ENCODE measurements at places on chromosomes 13 and 19.

DNA sequence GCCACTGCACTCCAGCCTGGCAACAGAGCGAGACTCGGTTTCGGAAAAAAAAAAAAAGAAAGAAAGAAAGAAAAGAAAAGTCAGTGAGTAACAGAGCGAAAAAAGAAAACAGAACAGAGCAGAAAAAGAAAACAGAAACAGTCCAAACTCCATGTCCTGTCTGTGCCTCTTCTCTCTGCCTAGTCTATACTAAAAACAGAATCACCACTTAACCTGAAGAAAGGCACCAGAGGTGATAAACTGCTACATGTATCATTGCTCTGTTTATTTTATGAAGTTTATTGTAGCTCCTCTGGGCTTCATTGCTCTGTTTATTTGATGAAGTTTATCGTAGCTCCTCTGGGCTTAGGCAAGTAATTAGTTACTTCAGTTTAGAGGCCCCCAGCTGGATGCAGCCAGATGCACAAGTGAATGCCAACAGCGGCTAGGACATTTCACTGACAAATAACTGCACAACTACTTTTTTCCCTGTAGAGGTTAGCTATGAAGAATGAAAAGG, 39.2 kb downstream of the TBC1D4 start:
- no peak for DNase-seq

DNA sequence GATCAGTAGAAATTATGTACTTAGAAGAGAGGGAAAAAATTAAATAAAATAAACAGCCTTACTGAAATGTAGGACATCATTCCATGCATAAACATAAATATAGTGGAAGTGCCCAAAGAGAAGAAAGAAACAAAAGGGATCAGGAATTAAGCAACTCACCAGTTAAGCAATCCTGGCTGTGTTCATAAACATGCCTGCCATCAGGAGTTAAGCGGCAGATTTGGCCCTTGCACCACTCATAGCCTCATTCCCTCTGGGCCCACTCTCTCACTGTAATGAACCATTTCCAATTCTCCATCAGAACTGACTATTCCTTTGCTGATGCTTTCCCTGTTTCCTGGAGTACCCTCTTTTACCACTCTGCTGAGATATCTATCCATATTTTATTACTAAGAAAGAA, 281.4 kb downstream of the LHFPL6 start:
- no peak for DNase-seq

DNA sequence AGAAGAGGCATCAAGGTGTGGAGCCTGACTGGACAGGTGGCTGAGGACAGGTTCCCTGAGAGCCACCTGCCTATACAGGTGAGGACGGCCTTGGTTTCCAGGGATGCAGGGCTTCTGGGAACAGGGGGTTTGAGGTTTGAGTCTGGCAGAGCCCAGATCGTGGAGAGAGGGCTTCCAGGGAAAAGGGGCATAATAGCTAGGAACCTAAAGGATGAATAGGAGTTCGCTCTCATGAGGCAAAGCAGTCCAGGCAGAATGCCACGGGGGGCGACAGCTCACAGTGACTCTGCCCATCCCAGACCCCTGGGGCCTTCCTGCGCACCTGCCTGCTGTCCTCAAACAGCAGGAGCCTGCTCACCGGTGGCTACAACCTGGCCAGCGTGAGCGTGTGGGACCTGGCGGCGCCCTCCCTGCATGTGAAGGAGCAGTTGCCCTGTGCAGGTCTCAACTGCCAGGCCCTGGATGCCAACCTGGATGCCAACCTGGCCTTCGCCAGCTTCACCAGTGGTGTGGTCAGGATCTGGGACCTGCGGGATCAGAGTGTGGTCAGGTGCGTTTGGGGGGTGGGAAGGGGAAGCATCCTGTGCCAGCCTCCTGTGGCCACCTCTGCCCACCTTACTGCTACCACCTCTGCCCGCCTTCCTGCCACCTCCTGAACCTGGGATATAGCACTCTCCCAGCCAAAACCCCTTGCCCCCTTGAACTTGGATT, 12.0 kb downstream of the TLE6 start:
- no peak for DNase-seq

DNA sequence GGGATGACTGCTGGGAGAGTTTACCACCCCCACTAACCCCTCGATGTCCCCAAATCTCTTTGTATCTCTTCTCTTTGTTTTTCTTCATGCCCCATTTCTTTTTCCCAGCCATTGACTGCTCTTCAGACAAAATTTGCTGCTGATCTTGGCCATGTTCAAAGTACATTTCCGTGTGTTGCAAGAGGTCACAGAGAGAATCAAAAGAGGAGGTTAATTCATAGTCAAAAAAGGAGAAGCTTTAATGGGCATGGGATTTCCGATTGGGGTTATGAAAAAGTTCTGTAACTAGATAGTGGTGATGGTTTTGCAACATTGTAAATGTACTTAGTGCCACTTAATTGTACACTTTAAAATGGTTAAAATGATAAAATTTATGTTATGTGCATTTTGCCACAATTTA, 121.1 kb downstream of the FLT1 start:
- DNase-seq = no peak

- no peak for DNase-seq
Measured at GRCh38 chr13:28707629-28708427, 10.9 kb downstream of the SLC46A3 start.

GRCh38 chr19:7470540-7471305, 18.1 kb downstream of the PEX11G start:
- DNase-seq = no peak

DNA sequence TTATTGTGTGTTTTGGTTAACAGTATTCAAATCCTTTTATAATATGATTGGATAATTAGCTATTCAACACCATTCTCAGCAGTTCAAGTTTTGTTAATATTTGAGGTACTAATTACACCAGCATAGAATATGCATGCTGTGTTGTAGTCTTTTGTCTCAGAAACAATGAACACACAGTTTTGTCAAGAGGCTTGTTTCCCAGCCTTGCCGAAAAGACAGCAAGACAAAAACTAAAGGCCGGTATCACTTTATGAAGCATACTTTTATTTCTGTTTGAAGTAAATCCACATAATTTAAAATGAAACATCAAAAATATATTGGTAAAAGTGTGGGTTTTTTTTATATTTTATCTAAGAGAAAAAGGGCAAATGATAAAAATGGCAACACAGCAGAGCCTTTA, 7.5 kb downstream of the GPR180 start:
- DNase-seq = no peak

DNA sequence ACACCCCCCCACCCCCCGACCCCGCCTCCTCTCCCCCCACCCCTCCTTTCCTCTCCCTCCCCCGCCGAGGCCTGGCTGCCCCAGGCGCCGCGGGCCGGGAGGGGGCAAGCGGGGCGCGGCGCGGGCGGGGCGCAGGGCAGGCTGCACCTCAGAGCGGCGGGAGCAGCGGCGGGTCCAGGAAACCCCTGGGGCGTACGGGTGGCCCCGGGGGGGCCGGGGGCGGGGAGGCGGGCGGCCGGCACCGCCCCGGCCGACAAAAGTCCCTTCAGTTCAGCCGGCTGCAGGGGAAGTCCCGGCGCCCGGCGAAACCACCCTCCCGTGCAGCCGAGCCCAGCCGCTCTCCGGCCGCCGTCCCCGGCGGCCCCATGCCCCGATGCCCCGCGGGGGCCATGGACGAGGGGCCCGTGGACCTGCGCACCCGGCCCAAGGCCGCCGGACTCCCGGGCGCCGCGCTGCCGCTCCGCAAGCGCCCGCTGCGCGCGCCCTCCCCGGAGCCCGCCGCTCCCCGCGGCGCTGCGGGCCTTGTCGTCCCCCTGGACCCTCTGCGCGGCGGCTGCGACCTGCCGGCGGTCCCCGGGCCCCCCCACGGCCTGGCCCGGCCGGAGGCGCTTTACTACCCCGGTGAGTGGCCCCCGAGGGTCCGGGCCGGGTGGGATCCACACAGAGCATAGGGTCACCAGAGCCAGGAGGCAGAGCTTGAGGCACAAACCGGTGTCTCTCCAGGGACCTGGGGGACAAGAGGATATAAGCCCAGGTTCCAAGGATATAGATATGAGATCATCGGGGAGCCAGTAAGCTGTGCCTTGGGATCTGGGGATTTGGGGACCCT, at the start of gene BCL3:
Gene BCL3, plus strand, starts transcription at position 283 of the 829 bp plus-strand sequence. Its CDS starts 83 bp downstream, at position 366.
- peak; percentile 38 for DNase-seq

GRCh38 chr13:50990065-50990817, 80.7 kb downstream of the RNASEH2B start:
- no peak for DNase-seq

DNA sequence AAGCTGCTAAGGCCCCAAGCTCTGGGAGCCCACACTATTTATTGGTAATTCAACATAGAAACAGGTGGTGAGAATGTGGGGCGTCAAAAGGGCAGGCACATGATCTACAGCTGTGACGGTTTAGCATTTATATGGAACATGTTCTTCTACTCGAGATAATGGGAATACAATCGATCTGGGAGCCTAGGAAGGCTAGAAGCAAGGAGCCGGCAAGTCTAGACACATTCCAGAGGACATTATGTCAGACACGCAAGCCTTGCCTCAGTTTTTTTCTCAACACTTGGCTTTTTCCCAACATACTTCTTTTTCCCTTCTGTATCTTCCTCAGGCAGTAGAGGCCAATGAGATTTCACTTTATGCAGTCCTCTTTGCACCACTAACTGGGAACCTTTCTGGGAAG, 315.7 kb upstream of the SLITRK5 start:
- DNase-seq = no peak

DNA sequence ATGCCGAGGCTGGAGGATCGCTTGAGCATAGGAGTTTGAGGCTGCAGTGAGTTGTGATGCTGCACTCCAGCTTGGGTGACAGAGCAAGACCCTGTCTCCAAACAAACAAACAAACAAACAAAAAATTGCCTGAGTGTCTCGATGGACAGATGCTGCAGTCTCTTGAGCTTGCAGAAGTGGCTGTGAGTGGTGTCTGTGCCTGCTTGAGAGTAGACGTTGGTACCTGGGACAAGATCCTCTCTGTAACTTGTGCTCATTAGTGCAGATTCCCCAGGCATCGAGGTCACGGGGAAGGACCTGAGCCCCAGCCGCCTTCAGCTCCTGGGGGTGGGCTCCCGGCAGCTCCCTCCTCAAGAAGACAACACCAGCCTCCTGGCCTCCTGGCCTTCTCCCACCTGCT, 8.6 kb upstream of the C5AR2 start:
- no peak for DNase-seq

DNA sequence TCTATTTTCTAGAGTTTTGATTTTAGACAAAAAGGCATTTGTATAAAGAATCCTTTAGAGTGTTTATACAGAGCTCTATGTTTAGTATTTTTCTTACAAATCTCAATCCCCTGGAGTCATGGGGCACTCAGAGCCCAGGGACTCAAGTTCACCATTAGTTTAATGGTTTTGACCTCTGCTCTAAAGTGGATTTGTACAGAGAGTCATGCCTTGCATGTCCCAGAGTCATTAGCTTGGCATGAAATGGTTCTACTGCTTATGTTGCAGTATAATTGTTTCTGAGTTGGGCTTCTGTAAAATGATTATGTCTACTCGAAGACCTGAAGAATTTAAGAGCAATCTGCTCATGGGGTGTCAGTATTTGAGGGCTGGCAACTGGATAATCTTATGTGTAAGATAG, 406.2 kb downstream of the DLEU7 start:
- no peak for DNase-seq

- no peak for DNase-seq
Measured at GRCh38 chr13:31756346-31756745, 17.0 kb downstream of the RXFP2 start.

GRCh38 chr13:40087091-40088002, 431.9 kb downstream of the COG6 start:
- DNase-seq = no peak

DNA sequence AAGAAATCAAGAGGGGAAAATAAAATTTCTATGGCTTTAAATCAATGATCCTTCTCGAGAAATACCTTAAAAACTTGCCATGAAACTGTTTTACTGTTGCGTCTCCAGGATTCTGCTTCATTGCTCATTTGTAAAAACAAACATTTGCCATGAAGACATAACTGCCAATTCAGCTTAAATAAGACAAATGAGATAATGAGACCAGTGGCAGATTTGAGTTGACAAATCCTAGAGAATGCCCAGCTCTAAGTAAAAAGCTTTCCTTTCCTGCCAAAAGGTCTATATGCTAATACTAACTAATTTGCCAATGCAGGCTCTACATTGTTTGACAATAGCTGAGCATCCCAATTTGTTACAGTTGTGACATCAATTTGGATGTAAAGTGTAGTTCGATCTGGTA, 400.5 kb upstream of the PCDH9 start:
- DNase-seq = no peak

- no peak for DNase-seq
Measured at GRCh38 chr13:95752677-95753076, 75.7 kb downstream of the DNAJC3 start.

DNA sequence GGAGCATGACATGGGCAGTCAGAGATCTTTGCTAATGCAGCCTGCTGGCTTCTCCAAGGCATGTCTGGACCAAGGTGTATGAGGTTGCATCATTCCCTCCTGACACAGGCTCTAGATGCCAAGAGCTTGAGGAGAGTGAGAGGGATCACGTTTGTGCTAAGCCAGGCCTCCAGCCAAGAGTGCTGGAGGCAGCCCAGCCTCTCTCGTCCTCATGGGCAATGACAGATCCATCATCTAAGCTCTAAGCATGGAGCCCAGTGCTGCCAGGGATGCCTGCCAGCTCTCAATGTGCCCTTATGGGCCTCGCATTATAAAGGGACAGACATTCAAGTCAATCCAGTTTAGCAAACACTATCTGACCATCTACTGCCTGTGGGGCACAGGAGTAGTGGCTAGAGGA, 136.3 kb upstream of the VSTM2B start:
- no peak for DNase-seq

- DNase-seq = no peak
Measured at GRCh38 chr19:41577144-41577830, 1.3 kb downstream of the CEACAM21 start.

- DNase-seq = peak; percentile 36
Measured at GRCh38 chr19:2266183-2266993, 10.2 kb upstream of the JSRP1 start.

DNA sequence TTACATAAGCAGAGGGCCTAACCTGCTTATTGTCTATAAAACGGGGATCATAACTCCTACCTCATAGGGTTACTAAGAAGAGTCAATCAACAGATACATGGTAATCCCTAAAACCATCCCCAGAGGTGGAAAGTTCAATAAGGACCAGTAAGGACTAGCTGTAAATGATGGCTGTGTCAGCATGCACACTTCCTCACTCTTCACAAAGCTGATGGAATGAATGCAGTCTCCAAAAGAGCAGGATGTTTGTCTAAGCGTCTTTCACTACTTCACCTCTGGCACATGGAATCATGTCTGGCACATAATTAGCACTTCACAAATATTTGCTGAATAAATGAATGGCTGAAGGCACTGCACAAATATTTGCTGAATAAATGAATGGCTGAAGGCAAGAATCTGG, 134.2 kb downstream of the MIPEP start:
- DNase-seq = no peak

GRCh38 chr13:40564342-40565001, 102.0 kb downstream of the FOXO1 start:
- DNase-seq = no peak

GRCh38 chr19:7874076-7874896, at the start of gene PRR36:
Gene PRR36, minus strand, starts transcription at chr19:7874390. Its CDS starts 701 bp downstream, at chr19:7873689.
- peak; percentile 67 for DNase-seq
